ENCODE measurements at places on chromosomes 5 and 9.

- DNase-seq: no peak
Measured at GRCh38 chr5:140923601-140924000, 2.5 kb upstream of the PCDHAC1 start.

- peak; percentile 38 for DNase-seq
Measured at GRCh38 chr5:95822043-95822541, 434 bp downstream of the GLRX start.

- DNase-seq: no peak
Measured at GRCh38 chr5:74579215-74579614, 61.3 kb downstream of the ENC1 start.

DNA sequence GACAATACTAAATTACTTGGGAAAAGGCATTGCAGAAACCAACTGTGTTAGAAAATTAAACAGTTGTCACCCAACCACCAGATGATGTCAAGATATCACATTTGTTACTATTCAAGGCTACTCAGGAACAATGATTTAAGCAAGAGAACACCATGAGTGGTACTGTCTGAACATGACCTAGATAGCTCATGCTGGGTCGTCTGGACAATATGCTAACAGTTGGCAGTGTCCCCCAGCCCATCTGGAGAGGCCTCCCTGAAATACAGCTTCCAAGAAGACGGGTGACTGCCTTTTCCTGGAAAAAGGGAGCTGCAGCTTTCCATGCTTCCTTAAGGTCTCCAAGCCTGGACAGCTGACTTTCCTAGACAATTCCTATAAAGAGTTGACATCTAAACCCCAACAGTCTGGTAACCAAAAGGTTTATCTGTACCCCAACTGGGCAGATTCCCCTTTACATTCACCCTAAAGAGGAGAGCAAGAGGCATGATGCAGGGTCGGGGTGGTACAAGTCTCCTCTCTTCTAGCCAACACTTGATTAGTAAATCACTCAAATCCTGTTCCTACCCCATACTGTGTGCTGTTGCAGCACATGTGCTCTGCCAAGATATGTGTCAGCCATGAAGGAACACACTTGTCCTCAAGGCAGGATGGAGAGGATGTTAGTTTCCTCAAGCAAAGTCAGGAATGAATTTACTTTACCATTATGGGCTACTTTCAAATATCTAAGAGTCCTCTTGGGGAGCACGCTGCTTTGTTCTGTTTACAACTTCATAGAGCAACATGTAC is 433.0 kb downstream of the PDE4D start:
- no peak for DNase-seq

GRCh38 chr5:87535706-87536105 is 123.0 kb upstream of the CCNH start:
- DNase-seq: no peak

DNA sequence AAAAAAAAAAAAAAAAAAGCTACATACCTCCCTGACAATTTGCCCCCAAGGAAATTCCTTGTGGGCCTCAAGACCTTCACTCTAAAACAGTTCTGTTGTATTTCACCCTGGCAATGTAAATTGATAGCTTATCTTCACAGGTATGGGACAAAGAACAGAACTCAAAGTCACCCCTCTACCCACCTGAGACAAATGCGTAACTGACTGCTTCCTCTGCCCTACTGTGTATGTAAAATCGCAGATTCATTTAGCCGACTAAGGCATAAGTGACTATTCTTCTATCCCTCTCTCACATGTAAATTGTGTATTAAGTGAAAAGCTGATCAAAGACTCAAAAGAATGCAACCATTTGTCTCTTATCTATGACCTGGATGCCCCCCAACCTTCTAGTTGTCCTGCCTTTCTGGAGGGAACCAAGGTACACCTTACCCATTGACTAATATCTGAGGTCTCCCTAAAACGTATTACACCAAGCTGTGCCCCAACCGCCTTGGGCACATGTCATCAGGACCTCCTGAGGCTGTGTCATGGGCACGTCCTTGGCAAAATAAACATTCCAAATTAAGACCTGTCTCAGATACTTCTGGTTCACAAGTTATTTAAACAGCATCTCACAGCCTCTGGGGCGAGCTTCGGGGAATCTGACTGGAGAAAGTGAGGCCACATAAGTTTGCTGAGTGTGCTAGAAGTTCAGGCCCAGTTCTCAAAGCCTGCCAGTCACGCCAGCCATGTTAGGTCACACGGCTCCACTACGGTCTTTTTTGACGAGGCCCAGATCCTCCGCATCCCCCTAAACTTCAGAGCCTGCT is 954 bp downstream of the TBCA start:
- peak; percentile 47 for DNase-seq

GRCh38 chr5:78956901-78957300 is 28.2 kb downstream of the ARSB start:
- no peak for DNase-seq

DNA sequence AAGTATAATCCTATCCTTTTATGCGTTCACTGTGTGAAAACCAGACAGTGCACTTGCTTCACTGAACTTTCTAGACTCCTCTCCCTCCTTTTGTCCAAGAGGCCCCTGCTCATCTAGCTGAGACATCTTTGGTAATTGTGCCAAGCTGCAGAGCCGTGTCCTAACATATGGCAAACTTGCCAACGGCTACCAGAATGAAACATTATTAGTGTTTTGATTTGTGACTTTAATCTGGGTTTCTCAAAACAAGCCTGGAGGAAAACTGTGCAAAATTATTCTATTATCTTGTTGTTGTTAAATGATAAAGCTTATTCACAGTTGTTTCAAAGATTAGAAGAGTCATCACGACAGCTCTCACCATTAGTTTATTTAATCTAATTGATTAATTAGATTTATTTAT is 79.0 kb upstream of the RETREG1 start:
- no peak for DNase-seq

- no peak for DNase-seq
Measured at GRCh38 chr9:92663126-92663525, 6.8 kb downstream of the IPPK start.

GRCh38 chr5:151077967-151078366 is 2.9 kb downstream of the TNIP1 start:
- no peak for DNase-seq

- DNase-seq: no peak
Measured at GRCh38 chr9:69584759-69585158, 87.4 kb downstream of the APBA1 start.

Measured in ACHN (cell line).